ENCODE measurements at places on chromosomes 12 and 14. TPM values are rescaled to one million over a fixed set of nuclear protein-coding genes. Genes with fewer than 3 reads are reported as not detected.

Gene RASAL1
- 2.6 TPM for total RNA-seq

Gene CDH24
- total RNA-seq, result 1.4 TPM

Gene PLCZ1
- total RNA-seq, result not detected

Gene POTEG
- not detected for total RNA-seq

Gene FGD6
- total RNA-seq, result 2.0 TPM

Gene SVOP
- total RNA-seq, result not detected

Gene ZNF664
- total RNA-seq, result 46.0 TPM

Gene GSG1
- not detected for total RNA-seq

Gene PPP4R4
- total RNA-seq, result 13.2 TPM

Gene HCAR2
- not detected for total RNA-seq

Gene PIWIL1
- total RNA-seq, result not detected

GRCh38 chr12:54631551-54631950, 3.1 kb downstream of the LACRT start:
- H3K36me3 ChIP-seq, result peaks cover 3% of the 10 kb centered on the region
- H3K4me1 ChIP-seq, result no peaks in the 10 kb centered on the region
- H3K27me3 ChIP-seq, result peaks cover 20% of the 10 kb centered on the region
- H3K4me3 ChIP-seq, result no peak overlapping the region
- H3K27ac ChIP-seq, result no peak overlapping the region

- no peak overlapping the region for H3K27ac ChIP-seq
- H3K27me3 ChIP-seq, result no peaks in the 10 kb centered on the region
- DNase-seq, result no peak
- peaks cover 15% of the 10 kb centered on the region for H3K4me1 ChIP-seq
- peaks cover 9% of the 10 kb centered on the region for H3K36me3 ChIP-seq
- no peak overlapping the region for H3K4me3 ChIP-seq
Measured at GRCh38 chr12:118318744-118319143, 54.0 kb downstream of the TAOK3 start.

DNA sequence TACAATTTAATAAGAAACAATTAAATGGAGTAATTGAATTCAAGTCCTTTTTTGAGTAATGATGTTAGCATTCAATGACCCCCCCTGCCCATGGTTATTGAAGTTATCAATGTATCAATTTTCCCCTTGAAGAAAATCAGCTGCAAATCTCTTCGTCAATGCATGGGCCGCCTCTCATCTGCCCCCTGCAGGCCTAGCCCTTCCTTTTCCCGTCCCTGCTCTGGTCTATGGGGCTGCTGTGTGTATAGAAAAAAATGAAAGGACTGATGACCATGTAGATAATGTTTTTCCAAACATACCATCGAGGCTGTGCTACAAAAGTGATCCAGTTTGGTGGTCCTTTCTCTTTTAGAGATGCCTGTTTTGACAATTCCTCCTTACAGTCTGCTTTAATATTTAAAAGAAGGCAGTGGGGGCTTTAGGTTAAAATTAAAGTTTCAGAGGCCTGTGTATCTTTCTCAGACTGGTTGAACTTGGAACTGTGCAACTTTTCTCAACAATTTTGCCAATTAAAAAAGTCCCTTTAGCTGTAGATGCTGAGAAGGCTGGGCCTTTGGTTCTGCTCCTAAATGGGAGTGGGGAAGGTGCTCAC, 98.4 kb downstream of the APAF1 start:
- DNase-seq, result peak; percentile 60
- no peaks in the 10 kb centered on the region for H3K36me3 ChIP-seq
- no peak overlapping the region for H3K4me3 ChIP-seq
- no peak overlapping the region for H3K27ac ChIP-seq

GRCh38 chr12:94239332-94239993, 91.1 kb downstream of the PLXNC1 start:
- peaks cover 7% of the 10 kb centered on the region for H3K4me1 ChIP-seq
- no peak overlapping the region for H3K27ac ChIP-seq
- H3K27me3 ChIP-seq, result no peaks in the 10 kb centered on the region
- no peak overlapping the region for H3K4me3 ChIP-seq
- H3K36me3 ChIP-seq, result peaks cover 10% of the 10 kb centered on the region

DNA sequence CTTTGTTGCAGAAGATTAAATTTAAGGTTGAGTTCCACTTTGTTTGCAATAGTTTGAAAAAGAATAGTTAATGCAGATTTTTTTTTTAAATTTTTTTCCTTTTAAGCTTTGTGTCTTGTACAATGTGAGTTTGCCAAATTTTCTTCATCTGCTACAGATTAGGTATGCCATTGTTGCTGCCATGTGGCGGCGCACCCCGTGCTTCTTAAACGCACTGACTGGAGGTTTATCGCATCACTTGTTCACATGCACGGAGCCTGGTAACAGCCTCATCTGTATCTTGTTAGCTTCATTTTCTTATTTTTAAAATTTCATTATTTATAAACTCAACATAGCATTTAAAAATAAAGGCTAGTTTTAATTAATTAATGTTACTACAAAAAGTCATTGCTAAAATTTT, 43.5 kb downstream of the ETNK1 start:
- no peaks in the 10 kb centered on the region for H3K27me3 ChIP-seq
- peaks cover 3% of the 10 kb centered on the region for H3K4me1 ChIP-seq
- H3K27ac ChIP-seq, result no peak overlapping the region

GRCh38 chr14:93083917-93084316, 31.8 kb downstream of the ITPK1 start:
- no peak for DNase-seq
- no peak overlapping the region for H3K27ac ChIP-seq
- peaks cover 12% of the 10 kb centered on the region for H3K4me1 ChIP-seq
- no peaks in the 10 kb centered on the region for H3K36me3 ChIP-seq
- H3K27me3 ChIP-seq, result no peaks in the 10 kb centered on the region
- H3K4me3 ChIP-seq, result no peak overlapping the region

DNA sequence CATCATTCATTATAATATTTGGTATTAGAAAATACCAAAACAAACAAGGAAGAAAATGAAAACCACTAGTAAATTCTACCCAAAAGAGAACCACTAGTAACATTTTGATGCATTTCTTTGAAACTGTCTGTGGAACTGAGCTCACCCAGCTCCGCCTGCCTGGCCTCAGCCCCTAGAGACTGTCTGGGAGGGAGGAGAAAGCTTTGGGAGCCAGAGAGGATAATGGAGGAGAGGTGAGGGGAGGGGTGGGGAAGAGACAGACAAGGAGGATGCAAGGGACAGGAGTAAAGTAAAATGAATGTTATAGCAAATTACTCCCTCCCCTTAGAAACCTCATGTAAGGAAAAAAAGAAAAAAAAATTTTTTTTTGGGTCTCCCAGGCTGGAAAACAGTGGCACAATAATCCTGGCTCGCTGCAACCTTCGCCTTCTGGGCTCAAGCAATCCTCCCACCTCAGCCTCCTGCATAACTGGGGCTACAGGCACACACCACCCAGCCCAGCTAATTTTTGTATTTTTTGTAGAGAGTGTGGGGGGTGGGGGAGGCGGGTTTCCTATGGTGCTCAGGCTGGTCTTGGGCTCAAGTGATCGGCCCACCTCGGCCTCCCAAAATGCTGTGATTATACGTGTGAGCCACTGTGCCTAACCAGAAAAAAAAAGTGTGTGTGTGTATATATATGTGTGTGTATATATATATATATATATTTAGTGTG, 3.2 kb upstream of the MMP19 start:
- no peak overlapping the region for H3K4me3 ChIP-seq
- no peak for DNase-seq
- H3K4me1 ChIP-seq, result peaks cover 10% of the 10 kb centered on the region
- H3K27ac ChIP-seq, result no peak overlapping the region
- no peaks in the 10 kb centered on the region for H3K27me3 ChIP-seq
- no peaks in the 10 kb centered on the region for H3K36me3 ChIP-seq

- H3K27ac ChIP-seq, result no peak overlapping the region
- no peak for DNase-seq
Measured at GRCh38 chr12:86091681-86092080, 164.5 kb downstream of the MGAT4C start.

DNA sequence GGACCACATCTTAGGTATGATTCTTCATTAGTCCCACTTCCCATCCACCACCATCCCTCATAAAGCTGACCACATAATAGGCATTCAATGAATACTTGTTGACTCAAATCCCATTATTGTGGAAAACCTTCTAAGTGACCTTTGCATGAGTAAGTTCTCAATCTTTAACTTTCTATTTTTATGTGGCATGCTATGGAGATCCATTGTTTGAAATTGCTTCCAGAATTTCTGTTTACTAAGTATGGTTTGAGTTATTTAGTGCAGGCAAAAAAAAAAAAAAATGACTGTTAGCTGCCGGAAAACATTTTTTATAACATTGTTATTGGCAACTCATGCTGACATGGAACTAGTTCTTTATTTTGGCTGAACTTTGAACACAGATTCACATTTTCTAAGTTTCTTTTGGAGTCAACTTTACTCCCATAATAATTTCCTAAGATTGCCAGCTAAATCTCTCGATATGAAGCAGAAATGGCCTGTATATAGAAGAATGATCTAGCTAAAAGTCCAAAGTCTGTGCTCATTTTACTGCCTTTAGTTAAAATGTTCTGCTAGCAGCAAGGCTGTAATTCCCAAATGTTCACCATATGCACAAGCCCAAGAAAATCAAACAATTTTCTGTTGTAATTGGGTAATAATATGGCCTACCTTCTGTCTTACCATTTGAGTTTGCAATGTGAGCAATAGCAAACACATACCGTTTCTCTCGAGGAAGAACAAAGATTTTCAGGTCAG, 77.9 kb downstream of the PTGER2 start:
- DNase-seq, result no peak
- H3K27ac ChIP-seq, result no peak overlapping the region
- H3K4me1 ChIP-seq, result no peaks in the 10 kb centered on the region
- H3K27me3 ChIP-seq, result no peaks in the 10 kb centered on the region

GRCh38 chr12:122995503-122996187, 15.2 kb downstream of the ARL6IP4 start:
- no peak for DNase-seq
- H3K4me3 ChIP-seq, result no peak overlapping the region
- H3K27ac ChIP-seq, result no peak overlapping the region
- no peaks in the 10 kb centered on the region for H3K36me3 ChIP-seq
- H3K27me3 ChIP-seq, result no peaks in the 10 kb centered on the region
- H3K4me1 ChIP-seq, result no peaks in the 10 kb centered on the region

- no peak overlapping the region for H3K4me3 ChIP-seq
- peaks cover 10% of the 10 kb centered on the region for H3K27me3 ChIP-seq
- H3K36me3 ChIP-seq, result no peaks in the 10 kb centered on the region
Measured at GRCh38 chr12:69688471-69689427, 10.4 kb downstream of the BEST3 start.

DNA sequence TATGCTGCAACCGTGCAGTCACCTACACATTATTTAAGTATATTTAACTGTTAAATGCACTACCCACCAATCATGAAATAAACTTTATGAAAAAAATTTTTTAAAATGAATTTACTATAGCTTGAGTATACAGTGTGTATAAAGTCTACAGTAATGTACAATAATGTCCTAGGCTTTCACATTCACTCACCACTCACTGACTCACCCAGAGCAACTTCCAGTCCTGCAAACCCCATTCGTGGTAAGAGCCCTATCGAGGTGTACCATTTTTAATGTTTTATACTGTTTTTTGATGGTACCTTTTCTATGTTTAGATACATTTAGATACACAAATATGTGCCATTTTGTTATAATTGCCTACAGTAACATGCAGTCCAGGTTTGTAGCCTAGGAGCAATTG, 48.1 kb downstream of the KLRG1 start:
- H3K36me3 ChIP-seq, result peaks cover 5% of the 10 kb centered on the region
- no peak overlapping the region for H3K4me3 ChIP-seq
- H3K27ac ChIP-seq, result no peak overlapping the region
- no peaks in the 10 kb centered on the region for H3K27me3 ChIP-seq

DNA sequence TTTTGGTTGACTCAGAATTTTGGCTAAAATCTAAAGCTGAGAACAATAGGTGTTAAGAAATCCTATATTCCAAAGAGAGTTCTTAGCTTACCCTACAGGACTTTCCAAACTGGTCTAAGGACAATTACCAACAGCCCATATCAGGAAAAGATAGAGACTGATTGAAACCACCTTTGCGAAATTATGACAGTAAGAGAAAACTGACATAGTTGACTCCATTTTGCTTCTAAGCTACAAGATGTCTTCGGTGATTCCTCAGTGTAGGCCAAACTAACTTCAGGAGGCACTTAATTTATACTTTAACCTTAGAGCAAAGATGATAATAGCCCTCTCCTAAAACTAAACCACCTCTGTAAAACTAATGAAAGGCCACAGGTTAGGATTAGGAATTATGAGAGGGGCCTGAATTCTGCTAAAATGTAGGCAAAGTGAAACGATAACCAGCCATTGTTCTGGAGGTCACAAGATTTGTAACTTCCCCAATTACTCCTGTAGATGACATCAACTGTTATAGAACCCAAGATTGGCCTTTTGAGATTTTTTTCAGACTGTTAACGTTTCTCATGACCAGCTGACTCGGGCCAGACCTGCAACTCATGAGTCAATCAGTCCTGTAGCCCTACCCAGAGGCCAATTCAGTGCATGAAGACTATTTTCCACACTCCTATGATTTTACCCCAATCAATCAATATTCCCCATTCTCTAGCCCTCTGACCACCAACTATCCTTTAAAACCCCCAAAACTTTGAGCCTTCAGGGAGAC, 43.0 kb downstream of the KLRG1 start:
- H3K27ac ChIP-seq, result peak overlapping the region; percentile 41
- peak; percentile 31 for DNase-seq
- peaks cover 64% of the 10 kb centered on the region for H3K4me1 ChIP-seq
- no peak overlapping the region for H3K4me3 ChIP-seq
- no peaks in the 10 kb centered on the region for H3K27me3 ChIP-seq
- H3K36me3 ChIP-seq, result peaks cover 13% of the 10 kb centered on the region

DNA sequence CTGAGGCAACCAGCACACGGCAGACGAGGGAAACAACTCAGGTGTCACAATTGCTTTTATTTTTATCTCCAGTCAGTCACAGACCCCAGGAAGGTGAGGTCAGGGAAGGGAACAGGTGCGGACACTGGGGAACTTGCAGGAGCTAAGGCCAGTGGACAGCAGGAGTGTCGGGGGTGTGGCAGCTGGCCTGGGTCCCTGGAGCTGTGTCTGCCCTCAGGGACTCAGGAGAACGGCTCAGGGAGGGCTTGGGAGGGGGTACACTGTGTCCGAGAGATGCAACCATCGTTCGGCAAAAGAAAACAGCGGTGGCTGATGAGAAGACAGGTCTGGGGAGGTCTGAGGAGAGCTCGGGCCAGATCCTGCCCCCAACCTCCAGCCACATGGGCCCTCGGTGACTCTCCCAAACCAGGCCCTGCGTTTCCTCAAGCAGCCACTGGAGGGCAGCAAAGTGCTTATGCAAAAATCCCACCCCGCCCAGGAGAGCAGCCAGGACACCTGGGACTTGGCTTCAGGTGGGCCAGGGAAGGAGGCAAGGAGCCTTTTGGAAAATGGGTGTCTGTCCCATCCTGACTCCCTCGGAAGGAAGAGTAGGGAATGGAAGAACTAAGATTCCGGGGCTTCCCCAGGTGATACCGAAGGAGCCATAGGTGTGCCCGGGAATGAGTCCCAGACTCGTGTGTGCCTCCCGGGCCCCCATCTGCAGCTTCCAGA, 24.1 kb upstream of the BCDIN3D start:
- no peaks in the 10 kb centered on the region for H3K27me3 ChIP-seq
- H3K4me3 ChIP-seq, result no peak overlapping the region
- H3K4me1 ChIP-seq, result no peaks in the 10 kb centered on the region
- DNase-seq, result peak; percentile 86
- H3K36me3 ChIP-seq, result no peaks in the 10 kb centered on the region
